ENCODE measurements at places on chromosomes 3 and 15.
A peak's percentile ranks its signal among the peaks of the same experiment; 100 is the strongest.

DNA sequence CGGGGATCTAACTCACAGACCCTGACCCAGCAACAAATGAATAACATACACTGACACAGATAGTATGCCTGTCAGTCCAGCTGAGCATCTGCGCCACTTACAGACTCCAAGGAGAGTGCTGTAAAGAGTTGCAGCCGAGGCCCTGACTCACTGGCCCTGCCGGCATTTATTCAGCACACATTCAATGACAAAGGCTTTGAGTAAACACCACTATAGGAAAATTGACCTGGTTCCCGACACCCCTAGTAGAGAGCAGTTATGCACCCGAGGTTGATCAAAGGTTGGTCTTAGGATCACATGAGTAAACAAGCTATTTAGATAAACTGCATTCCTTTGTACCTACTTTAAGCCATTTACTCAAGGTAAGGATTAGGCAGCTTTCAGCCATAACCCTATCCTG, 22.7 kb downstream of the LARS2 start:
- peaks cover 54% of the 10 kb centered on the region for H3K36me3 ChIP-seq
- H3K4me1 ChIP-seq: no peaks in the 10 kb centered on the region
- no peak overlapping the region for H3K4me3 ChIP-seq

GRCh38 chr3:46898321-46899150, 21.0 kb downstream of the PTH1R start:
- H3K4me1 ChIP-seq: no peaks in the 10 kb centered on the region
- DNase-seq: no peak
- H3K27me3 ChIP-seq: no peaks in the 10 kb centered on the region
- no peaks in the 10 kb centered on the region for H3K36me3 ChIP-seq
- H3K27ac ChIP-seq: no peak overlapping the region

DNA sequence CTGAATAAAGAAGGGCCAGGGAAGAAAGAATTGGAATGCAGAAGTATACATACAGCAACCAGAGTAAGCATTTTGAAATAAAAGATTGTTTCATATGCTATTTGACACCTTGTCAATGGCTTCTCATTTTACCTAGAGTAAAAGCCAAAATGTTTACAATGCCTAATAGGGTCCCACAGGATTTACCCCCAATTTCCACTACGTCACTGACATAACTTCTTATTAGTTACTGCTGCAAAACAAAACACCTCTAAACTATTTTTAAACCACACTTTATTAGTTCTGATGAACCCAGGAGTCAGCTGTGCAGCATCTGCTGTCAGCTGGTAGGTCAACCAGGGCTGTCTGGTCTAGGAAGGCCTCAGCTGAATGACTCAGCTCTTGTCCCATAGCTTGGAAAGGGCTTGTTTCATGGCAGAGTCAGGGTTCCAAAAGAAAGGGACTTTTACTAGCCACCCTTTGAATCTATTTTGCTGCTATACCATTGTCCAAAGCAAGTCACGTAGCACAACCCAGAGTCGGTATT, 945.1 kb downstream of the EPHA3 start:
- no peaks in the 10 kb centered on the region for H3K27me3 ChIP-seq
- H3K4me3 ChIP-seq: no peak overlapping the region
- H3K36me3 ChIP-seq: peaks cover 4% of the 10 kb centered on the region
- no peak for DNase-seq

DNA sequence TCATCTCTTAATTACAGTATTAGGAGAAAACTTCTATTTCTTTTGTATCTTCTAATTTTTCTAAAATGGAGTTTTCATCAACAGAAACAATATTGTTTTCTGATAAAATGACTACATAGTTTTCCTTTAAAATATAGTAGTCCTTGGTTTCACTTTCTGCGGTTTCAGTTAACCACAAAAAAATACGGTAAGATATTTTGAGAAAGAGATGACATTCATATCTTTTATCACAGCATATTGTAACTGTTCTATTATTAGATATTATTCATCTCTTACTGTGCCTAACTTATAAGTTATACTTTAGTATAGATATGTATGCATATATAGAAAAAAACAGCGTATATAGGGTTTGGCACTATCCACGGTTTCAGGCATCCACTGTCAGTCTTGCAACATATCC, 2.3 kb downstream of the B4GALT4 start:
- no peak for DNase-seq
- H3K4me1 ChIP-seq: no peaks in the 10 kb centered on the region
- no peak overlapping the region for H3K27ac ChIP-seq

DNA sequence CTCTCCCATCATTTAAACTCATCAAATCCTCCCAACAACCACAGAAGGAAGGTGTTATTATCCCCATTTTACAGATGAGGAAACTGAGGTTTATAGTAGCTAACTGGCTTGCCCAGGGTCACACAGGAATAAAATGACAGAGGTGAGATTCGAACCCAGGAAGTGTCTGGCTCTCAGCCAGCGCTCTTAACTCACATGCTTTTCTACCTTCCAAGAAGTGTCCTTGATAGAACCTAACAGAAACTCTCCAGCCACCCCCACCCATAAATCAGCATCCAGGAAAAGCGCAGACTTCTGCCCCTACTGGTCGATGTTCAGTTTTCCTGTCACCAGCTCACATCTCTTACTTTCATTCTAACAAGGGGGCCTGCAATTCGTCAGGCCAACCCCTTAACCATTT, 51.7 kb downstream of the SPATA12 start:
- H3K4me1 ChIP-seq: peaks cover 5% of the 10 kb centered on the region
- H3K4me3 ChIP-seq: no peak overlapping the region
- peak; percentile 52 for DNase-seq
- no peak overlapping the region for H3K27ac ChIP-seq

GRCh38 chr3:129663045-129663446, 56.6 kb upstream of the PLXND1 start:
- no peaks in the 10 kb centered on the region for H3K27me3 ChIP-seq
- peak; percentile 39 for DNase-seq
- H3K4me3 ChIP-seq: no peak overlapping the region
- peaks cover 4% of the 10 kb centered on the region for H3K36me3 ChIP-seq
- no peaks in the 10 kb centered on the region for H3K4me1 ChIP-seq

DNA sequence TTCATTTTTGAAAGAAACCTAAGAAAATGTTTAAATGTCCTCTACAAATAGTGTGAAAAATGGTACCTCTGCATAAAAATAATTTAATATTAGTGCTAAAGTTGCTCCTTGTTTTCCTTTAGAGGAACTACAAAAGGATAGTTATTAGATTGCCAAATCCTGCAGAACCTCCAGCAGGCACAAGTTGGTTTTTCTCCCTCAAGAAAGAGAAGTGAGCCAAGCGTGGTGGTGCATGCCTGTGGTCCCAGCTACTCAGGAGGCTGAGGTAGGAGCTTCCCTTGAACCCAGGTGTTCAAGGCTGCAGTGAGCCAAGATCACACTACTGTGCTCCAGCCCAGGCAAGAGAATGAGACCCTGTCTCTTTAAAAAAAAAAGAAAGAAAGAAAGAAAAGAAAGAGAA, 85.1 kb upstream of the TSEN2 start:
- no peak overlapping the region for H3K27ac ChIP-seq
- H3K4me3 ChIP-seq: no peak overlapping the region
- DNase-seq: no peak
- H3K4me1 ChIP-seq: no peaks in the 10 kb centered on the region
- H3K36me3 ChIP-seq: no peaks in the 10 kb centered on the region

GRCh38 chr3:36095238-36095637, 285.1 kb upstream of the STAC start:
- no peaks in the 10 kb centered on the region for H3K36me3 ChIP-seq
- H3K27ac ChIP-seq: no peak overlapping the region
- H3K4me3 ChIP-seq: no peak overlapping the region
- no peak for DNase-seq

- H3K36me3 ChIP-seq: peaks cover 9% of the 10 kb centered on the region
- peaks cover 2% of the 10 kb centered on the region for H3K4me1 ChIP-seq
- peaks cover 7% of the 10 kb centered on the region for H3K27me3 ChIP-seq
- no peak overlapping the region for H3K4me3 ChIP-seq
Observed at GRCh38 chr15:45372041-45372995, 6.0 kb downstream of the GATM start.

DNA sequence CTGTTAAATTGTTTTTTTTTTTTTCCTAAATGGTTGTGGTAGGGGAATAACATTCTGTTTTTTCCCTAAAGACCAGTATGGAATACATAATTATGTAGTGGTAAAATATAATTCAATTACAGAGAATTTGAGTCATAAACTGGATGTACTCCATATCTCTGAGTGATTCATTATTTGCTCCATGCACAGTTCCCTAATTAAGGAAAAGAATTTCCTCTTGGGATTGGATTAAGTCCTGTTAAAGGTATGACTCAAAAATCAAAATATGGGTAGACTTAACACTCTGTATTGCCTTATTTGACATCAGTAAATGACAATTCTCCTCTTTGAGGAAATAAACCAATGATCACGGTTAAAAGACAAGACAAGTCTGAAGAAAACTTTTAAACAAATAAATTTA, 78.0 kb upstream of the KCNH8 start:
- H3K4me3 ChIP-seq: no peak overlapping the region
- H3K4me1 ChIP-seq: peaks cover 11% of the 10 kb centered on the region
- H3K27ac ChIP-seq: no peak overlapping the region
- peaks cover 29% of the 10 kb centered on the region for H3K36me3 ChIP-seq
- H3K27me3 ChIP-seq: no peaks in the 10 kb centered on the region
- DNase-seq: no peak

- H3K4me1 ChIP-seq: no peaks in the 10 kb centered on the region
- no peaks in the 10 kb centered on the region for H3K27me3 ChIP-seq
- H3K4me3 ChIP-seq: no peak overlapping the region
- no peaks in the 10 kb centered on the region for H3K36me3 ChIP-seq
Observed at GRCh38 chr3:21893242-21893641, 142.2 kb upstream of the ZNF385D start.

DNA sequence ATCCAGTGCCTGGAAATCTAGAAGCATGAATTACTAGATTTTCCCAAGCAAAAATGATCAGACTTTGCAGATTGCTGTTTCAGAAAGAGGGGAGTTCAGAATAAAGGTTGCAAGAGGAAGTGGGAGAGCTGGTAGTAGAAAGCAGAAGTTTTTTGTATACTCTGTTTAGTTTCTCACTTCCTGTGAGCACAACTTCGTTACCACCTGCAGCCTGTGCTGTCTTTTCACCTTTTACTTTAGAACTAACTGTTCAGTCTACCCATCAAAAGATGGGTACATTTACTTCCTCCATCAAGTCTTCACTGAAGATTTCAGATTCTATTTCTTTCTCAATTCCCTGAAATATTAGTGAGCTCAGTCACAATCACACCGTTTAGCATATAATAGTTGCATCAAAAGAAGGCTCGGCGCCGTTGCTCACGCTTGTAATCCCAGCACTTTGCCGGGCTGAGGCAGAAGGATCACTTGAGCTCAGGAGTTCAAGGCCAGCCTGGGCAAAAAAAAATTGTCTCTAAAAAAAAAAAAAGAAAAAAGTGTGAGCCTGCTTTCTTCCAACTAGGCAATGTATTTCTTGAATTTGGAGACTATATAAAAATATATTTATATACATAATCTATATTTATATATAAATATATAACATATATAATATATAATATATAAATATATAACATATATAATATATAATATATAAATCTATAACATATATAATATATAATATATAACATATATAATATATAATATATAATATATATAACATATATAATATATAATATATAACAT, 1.8 kb upstream of the CEP97 start:
- H3K4me3 ChIP-seq: no peak overlapping the region
- H3K27me3 ChIP-seq: no peaks in the 10 kb centered on the region
- no peaks in the 10 kb centered on the region for H3K36me3 ChIP-seq
- DNase-seq: no peak
- H3K27ac ChIP-seq: no peak overlapping the region

GRCh38 chr3:18474202-18474601, 49.1 kb upstream of the SATB1 start:
- DNase-seq: no peak
- no peak overlapping the region for H3K27ac ChIP-seq
- no peak overlapping the region for H3K4me3 ChIP-seq
- no peaks in the 10 kb centered on the region for H3K27me3 ChIP-seq

DNA sequence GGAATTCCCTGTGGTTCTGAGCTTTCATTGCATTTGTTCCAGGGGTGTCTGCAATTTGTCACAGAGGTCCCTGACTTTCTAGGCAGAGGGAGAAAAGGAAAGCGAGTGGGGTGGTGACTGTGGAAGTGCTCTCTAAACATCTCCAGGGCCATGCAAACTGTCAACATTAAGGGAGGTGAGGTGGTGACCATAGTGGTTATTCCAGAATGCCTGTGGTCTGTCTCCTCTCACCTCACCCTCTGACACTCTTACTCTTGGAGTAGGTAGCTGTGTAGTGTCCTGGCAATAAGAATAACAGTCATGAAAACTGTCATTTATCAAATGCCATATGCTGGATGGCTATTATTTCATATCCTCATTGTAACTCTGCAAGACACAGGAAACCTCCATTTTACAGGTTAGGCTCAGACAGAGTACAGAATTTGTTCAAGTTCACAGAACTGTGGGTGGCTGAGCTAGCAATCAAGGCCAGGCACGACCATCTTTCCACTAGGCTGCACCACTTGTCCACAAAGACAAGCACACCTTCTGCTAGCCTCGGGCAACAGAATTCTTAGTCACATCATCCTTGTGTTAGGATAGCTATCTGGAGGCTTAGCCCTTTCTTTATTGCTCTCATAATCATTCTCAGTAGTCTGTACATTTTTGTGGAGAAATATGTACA, 179.4 kb downstream of the CD47 start:
- H3K4me1 ChIP-seq: no peaks in the 10 kb centered on the region
- H3K27ac ChIP-seq: no peak overlapping the region
- DNase-seq: no peak
- no peak overlapping the region for H3K4me3 ChIP-seq
- no peaks in the 10 kb centered on the region for H3K36me3 ChIP-seq
- no peaks in the 10 kb centered on the region for H3K27me3 ChIP-seq

DNA sequence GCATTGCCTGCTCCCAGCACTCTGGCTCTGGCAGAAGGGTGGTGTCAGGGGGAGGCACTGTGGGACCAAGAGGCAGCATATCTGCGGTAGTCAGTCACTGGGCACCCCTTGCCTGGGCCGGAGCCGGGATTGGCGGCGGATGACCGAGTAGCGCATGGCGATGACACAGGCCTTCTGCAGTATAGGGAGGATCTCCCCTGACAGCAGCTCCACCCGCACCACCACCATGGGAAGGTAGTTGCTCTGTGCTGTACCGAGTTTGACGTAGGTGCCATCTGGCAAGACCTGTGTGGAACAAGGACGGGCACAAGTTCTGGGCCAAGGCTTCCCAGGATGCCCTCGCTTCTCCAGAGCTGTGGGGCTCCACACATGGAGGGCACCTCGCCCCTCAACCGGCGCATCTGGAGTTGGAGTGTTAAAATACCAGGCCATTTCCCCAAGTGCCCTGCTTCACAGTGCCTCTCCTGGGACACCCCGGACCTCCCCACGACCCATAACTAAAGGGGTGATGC, 6.6 kb downstream of the ACOX2 start:
- H3K4me3 ChIP-seq: no peak overlapping the region
- H3K27ac ChIP-seq: no peak overlapping the region
- no peaks in the 10 kb centered on the region for H3K27me3 ChIP-seq
- H3K4me1 ChIP-seq: no peaks in the 10 kb centered on the region

- H3K27me3 ChIP-seq: no peaks in the 10 kb centered on the region
- H3K4me1 ChIP-seq: no peaks in the 10 kb centered on the region
- no peak overlapping the region for H3K27ac ChIP-seq
- H3K36me3 ChIP-seq: no peaks in the 10 kb centered on the region
- no peak for DNase-seq
Observed at GRCh38 chr3:191085091-191085490, 114.0 kb upstream of the OSTN start.

GRCh38 chr15:71114887-71115566, at the start of gene THSD4:
Gene THSD4, plus strand, starts transcription at chr15:71115471.
- peak within 1 kb of the TSS; percentile 83 for H3K4me3 ChIP-seq
- H3K27ac ChIP-seq: no peak within 1 kb of the TSS
- peaks cover 6% of the 10 kb centered on the region for H3K27me3 ChIP-seq
- peak; percentile 91 for DNase-seq
- peaks cover 9% of the 10 kb centered on the region for H3K4me1 ChIP-seq
